ENCODE measurements at places on chromosomes 2 and 18.
A peak's percentile ranks its signal among the peaks of the same experiment; 100 is the strongest.

GRCh38 chr2:43482961-43483360, 112.9 kb downstream of the THADA start:
- DNase-seq = peak; percentile 64

DNA sequence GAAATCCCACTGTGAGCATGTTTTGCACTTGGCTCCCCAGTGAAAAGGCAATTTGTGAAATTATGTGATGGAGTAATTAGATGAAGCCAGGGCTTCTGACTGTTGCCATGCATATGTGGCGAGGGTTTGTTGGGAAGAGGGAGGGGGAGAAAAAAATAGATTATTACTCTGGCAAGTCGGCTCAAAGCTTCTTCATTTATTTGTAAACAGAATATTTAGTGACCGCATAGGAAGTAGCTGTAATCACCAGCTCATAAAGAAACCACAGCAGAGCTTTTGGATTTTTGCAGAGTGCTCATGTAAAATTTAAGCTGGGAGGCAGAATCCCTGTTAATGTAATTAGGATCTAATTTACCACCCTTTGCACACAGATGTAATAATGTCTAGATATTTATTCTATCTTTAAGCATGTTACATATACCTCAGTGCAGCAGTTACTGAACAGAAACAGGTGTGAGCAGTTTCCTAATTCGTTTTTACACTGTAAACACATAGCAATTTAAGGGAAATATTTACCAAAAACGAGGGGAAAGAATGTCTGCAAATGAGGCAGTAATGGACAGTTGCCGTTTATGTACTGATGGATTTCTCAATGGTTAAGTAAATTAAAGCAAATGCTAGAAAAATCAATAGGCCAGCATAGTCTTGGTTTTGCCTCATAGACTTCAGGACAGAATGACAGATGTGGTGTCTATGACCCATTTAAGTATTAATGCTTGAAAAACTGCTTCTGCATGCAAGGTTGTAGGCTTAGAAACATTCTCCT, 87.9 kb downstream of the MEIS1 start:
- no peak for DNase-seq

- DNase-seq = no peak
These were observed 647 bp downstream of the PSME4 start for GRCh38 chr2:53969968-53970723.

DNA sequence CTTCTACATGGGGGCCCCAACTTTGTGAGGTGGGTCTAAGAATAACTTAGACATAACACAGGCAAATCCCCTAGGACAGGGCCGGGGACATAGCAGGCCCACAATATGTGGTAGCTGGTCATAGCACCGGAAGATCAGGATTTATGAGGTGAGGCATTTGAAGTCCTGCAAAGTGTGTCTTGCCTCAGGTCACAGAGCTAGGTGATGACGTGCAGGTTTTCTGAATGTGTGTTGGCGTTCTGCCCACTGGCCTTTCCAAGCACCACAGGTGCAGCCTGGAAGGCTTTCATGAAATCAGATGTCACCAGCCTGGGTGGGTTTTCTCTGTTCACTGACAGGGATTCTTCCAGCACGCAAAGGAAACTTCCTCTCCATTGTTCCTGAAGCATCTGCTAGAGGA, 119.1 kb downstream of the LRATD1 start:
- no peak for DNase-seq

- no peak for DNase-seq
These were observed 1415.8 kb upstream of the CELF4 start for GRCh38 chr18:38981389-38981788.

- no peak for DNase-seq
These were observed 79.7 kb downstream of the AGAP1 start for GRCh38 chr2:235573331-235574221.

- no peak for DNase-seq
These were observed 24.1 kb upstream of the NMUR1 start for GRCh38 chr2:231554327-231554726.

DNA sequence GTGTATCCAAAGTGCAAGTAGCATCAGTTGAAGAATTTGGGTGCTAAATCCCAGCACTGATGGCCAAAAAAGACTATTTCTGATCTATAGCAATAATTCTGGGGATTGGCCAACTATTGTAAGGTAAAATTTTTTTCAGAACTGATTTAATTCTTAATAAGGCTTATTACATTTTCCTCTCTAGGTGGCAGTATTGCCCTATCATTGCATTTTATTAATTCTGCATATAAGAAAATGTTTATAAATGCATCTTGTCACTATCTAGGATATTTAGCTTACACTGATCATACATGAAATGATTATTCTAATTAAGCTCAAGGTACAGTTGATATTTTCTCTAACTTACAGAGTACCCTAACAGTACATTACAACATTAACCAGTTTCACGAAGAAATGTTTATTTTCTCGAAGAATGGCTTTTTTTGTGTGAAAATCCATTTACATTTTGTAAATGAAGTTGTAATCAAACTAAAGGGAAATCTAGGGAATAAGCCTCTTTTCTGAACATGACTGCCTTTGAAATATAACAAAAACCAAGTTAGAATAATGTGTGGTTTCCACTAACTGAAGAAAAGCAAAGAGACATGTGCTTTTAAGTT, 11.0 kb downstream of the TTN start:
- DNase-seq = no peak

- no peak for DNase-seq
These were observed 233.0 kb upstream of the TNP1 start for GRCh38 chr2:217092710-217093379.

DNA sequence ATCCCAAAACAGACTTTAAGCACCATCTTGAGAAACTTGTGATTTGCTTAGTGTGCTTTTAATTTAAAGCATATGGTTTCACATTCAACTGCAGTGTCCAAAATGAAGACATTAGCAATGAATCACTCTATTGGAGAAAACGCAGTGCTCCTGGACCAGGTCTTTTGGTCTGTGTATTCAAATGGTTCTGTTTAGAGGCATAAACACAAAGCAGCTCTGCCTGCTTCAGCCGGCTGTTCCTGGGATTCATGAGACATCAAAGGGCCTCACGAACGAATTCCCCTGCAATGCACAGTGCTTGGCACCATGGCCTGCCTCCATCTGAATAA, 117.1 kb upstream of the SP5 start:
- DNase-seq = no peak

GRCh38 chr2:197254776-197255530, 55.6 kb downstream of the ANKRD44 start:
- DNase-seq = no peak

DNA sequence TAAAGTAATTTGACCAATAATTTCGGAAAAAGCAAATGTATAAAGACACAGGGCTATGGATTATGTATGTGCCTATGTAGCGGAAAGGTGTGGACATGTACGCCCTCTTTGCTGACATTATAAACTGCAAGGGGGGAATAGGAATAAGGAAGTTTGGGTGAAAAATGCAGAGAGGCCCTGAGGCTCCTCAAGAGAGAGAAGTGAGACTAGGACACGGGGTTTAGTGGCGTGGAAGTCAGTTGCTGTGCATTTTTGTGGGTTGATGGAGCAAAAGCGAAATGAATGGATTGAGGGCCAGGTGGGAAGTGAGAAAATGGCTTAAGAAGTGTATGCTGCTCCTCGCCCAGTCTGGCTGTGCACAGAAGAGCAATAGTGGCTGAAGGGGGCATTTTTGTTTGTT, 96.2 kb upstream of the B3GNT7 start:
- no peak for DNase-seq

DNA sequence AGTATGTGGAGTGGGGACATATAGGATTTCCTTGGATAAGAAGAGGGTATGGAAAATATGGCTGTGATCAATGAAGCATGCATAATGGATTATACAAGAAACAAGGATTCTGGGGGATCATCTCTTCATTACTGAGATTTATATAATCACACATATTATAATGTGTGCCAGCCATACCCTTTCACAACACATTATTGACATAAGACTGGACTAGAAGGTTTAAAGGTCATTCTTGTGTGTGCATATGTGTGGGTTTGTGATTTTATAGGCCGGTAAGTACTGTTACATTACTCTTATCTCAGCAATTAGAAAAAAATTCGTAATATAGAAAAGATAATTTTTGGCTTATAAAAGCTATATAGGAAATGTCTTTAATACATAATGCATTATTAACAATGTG, 62.2 kb upstream of the DCC start:
- no peak for DNase-seq

All from skeletal muscle cell (primary cell).